Pancreas (tissue), 10 donors: ENCODE measurements at places on chromosomes 1 and 21. TPM values are rescaled to one million over a fixed set of nuclear protein-coding genes. Genes with fewer than 3 reads are reported as not detected.

KIAA1614 gene
- 1.7 TPM for total RNA-seq

GPX7 gene
- total RNA-seq: 6.2 TPM

OR2T33 gene
- total RNA-seq: not detected

OTUD3 gene
- total RNA-seq: 3.9 TPM

TSPEAR gene
- 0.05 TPM for total RNA-seq

ST6GALNAC5 gene
- total RNA-seq: 0.67 TPM

- H3K27ac ChIP-seq: peak overlapping the region; percentile 81
- no peak for DNase-seq
- peak overlapping the region; percentile 36 for H3K4me3 ChIP-seq
- H3K4me1 ChIP-seq: peaks cover 6% of the 10 kb centered on the region
Observed at GRCh38 chr1:2190491-2190976, 4.0 kb downstream of the FAAP20 start.

DNA sequence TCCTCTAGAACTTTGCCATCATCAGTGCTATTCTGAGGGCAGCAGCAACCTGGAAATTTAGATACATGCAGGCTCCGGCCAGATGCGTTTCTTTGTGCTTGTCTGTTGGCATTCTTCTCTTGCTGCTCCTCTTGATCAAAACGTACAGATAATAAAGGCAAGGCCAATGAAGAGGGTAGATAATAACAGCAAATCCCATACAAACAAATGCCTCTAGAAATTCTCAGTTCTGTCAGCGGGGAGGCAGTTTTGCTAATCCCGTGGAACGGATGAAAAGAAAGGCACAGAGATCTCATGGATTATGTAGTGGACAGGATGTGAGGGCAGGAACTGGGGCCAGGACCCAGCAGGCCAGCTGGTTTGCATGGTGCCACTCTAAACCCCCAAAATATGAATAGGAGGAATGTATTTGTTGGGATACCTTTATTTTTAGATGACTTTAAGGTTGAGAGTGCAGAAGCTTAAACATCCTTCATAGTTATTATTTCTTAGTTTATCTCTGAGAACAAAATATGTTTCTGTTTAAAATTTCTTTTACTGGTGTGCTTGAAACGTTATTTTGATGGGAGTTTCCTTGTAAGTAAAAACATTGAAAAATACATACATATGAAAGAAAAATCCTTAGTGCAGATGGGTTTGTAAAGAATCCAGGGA lies 1.5 kb downstream of the ITSN1 start:
- H3K4me3 ChIP-seq: peak overlapping the region; percentile 84
- peaks cover 5% of the 10 kb centered on the region for H3K4me1 ChIP-seq
- no peak for DNase-seq
- no peaks in the 10 kb centered on the region for H3K27me3 ChIP-seq
- H3K36me3 ChIP-seq: no peaks in the 10 kb centered on the region
- peak overlapping the region; percentile 56 for H3K27ac ChIP-seq

DNA sequence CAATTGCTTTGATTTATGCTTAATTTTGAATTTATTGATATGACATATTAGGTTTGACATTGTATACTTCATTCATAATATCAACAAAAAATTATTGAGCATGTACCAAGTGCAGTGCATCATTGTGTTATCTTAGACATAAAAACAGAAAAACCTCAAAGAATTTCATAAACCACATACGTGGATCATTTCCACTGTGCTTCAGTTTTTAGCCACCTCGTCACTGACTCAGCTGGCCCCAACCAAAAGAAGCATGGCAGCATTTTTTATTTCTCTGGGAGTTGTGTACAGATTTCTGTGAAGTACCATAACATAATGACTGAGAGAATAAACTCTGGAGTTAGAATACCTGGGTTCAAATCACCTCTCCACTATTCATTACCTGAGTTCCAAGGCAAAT lies 95.6 kb upstream of the C1orf87 start:
- no peaks in the 10 kb centered on the region for H3K4me1 ChIP-seq
- H3K36me3 ChIP-seq: no peaks in the 10 kb centered on the region
- H3K4me3 ChIP-seq: no peak overlapping the region
- no peak for DNase-seq
- no peaks in the 10 kb centered on the region for H3K27me3 ChIP-seq
- H3K27ac ChIP-seq: no peak overlapping the region

GRCh38 chr1:53485478-53486394 lies 26.5 kb downstream of the DMRTB1 start:
- H3K36me3 ChIP-seq: no peaks in the 10 kb centered on the region
- peaks cover 5% of the 10 kb centered on the region for H3K27me3 ChIP-seq
- H3K4me3 ChIP-seq: no peak overlapping the region
- no peak overlapping the region for H3K27ac ChIP-seq
- peak; percentile 43 for DNase-seq

DNA sequence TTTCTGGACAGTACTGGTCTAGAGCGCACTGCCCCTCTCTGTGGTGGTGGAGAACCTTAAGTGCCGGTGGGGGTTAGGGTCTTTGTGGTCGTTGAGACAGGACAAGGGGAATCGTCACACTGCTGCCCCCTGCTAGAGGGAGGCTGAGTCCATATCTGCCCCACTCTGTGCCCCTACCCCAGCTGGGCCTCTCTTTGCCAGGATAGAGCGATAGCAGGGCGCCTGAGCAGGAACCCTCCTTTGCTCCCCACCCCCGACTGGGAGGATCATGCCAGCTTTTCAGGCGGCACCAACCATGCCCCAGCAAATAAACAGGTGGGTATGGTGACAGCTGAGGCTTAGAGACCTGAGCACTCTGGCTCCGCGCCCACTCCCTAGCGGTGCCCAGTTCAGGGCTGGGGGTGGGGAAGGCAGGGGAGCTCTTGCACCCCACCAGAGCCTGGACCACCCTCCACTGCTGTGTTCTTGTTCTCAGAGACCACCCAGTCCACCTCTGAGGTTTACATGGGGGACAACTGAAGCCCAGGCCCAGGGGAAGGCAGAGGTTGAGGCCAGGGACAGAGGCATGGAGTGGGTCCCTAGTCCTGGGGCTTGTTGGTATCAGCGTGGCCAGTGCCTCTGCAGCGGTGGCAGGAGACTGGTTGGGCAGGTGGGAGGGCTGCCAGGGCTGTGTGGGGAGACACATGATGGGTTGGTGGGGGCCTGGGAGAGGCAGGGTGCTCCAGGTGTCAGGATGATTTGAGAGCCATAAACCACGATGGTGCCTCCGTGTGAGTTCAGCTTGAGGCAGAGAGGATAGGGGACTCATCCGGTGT lies 1.6 kb downstream of the PADI2 start:
- H3K4me3 ChIP-seq: no peak overlapping the region
- H3K4me1 ChIP-seq: no peaks in the 10 kb centered on the region
- DNase-seq: peak; percentile 47
- no peaks in the 10 kb centered on the region for H3K36me3 ChIP-seq

- no peak for DNase-seq
- no peaks in the 10 kb centered on the region for H3K36me3 ChIP-seq
- H3K4me3 ChIP-seq: no peak overlapping the region
- peaks cover 44% of the 10 kb centered on the region for H3K4me1 ChIP-seq
- no peaks in the 10 kb centered on the region for H3K27me3 ChIP-seq
Observed at GRCh38 chr1:26281091-26281958, 1.4 kb downstream of the SH3BGRL3 start.

DNA sequence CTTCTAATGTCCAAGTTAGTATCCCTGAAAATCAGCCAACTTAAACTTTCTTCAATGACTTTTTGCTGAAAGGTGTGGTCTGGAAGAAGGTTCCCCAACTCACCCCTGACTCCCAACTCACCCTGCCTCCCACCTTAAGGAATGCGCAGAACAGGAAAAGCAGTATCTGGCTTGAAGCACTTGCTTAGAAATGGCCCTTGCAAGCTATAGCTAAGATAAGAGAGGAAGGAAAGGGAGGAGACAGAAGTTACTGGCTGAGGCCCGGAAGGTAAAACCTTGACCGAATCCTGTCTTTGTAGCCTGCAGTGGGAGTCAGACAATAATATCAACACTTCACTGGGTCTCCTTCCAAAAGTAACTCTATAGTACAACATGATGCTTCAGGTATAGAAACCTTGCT lies 2.9 kb downstream of the CYYR1 start:
- DNase-seq: no peak
- no peaks in the 10 kb centered on the region for H3K36me3 ChIP-seq
- no peaks in the 10 kb centered on the region for H3K4me1 ChIP-seq

DNA sequence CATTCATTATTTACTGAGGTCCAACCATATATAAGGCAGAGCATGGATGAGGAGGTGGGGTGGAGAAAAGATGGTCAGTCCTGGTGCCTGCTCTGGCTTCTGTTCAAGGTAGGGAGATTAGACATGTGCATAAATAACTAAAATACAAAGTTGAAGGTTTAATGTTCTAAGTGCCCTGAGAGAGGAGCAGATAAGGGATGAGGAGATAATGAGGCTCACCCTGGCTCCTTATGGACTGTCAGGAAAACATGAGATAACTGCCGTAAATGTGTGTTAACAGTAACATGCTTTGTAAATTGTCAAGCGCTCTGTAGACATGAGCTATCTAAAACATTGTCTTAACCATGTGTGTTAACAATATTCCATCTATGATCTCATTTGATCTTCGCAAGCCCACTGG lies 474.6 kb upstream of the USP24 start:
- no peaks in the 10 kb centered on the region for H3K27me3 ChIP-seq
- no peak for DNase-seq
- peaks cover 7% of the 10 kb centered on the region for H3K4me1 ChIP-seq
- no peaks in the 10 kb centered on the region for H3K36me3 ChIP-seq
- H3K4me3 ChIP-seq: no peak overlapping the region

DNA sequence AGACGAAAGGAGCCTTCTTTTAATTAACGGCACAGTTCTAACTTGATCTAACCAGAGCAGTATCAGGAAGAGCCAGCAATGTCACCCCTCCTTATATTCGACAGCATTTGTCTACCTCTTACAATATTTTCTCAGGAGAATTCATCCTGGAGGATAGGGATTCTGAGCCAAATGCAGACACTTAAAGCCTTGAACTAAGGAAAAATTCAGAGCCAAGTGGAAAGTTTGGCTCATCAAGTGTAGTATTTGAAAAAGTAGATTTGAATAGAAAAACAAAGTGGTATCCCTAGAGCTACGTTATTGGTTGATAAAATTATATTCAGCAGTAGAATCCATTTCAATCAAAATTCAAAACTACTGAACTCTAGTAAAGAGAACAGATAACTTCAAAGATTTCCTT lies 732.0 kb upstream of the ADGRL2 start:
- H3K36me3 ChIP-seq: no peaks in the 10 kb centered on the region
- H3K27me3 ChIP-seq: no peaks in the 10 kb centered on the region
- DNase-seq: no peak
